ENCODE measurements at places on chromosomes 2 and 18.

DNA sequence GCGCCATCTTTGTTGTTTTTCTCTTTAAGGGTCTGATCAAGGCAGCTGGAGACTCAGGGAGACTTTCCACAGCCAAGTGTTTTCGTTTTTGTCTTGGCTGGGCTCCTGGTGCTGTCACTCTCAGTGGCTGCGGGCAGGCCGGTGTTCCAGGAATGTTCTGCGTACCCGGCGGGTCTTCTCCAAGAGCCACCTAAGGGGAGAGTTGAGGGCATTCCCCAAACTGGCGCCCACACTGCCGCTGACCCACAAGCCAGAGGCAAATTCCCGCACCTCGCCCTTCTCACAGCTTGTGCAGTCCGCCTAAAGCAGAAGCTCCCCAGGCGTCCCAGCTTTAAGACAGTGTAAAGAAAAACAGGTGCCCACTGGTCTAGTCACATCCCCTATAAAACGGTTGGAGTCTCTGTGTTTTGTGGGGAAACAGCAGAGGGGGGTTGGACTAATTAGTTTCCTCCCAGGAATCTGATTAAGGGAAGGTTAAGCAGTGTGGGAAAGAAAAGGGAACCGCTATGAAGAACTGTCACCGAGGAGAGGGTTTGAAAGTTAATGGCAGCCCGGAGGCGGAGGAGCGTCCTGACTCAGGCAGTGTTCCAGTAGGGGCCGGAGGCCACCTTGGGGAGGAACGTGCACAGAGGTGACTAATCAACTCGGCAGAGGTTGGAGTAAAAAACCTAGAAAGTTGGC lies 224.5 kb downstream of the SLC4A3 start:
- no peak for DNase-seq

DNA sequence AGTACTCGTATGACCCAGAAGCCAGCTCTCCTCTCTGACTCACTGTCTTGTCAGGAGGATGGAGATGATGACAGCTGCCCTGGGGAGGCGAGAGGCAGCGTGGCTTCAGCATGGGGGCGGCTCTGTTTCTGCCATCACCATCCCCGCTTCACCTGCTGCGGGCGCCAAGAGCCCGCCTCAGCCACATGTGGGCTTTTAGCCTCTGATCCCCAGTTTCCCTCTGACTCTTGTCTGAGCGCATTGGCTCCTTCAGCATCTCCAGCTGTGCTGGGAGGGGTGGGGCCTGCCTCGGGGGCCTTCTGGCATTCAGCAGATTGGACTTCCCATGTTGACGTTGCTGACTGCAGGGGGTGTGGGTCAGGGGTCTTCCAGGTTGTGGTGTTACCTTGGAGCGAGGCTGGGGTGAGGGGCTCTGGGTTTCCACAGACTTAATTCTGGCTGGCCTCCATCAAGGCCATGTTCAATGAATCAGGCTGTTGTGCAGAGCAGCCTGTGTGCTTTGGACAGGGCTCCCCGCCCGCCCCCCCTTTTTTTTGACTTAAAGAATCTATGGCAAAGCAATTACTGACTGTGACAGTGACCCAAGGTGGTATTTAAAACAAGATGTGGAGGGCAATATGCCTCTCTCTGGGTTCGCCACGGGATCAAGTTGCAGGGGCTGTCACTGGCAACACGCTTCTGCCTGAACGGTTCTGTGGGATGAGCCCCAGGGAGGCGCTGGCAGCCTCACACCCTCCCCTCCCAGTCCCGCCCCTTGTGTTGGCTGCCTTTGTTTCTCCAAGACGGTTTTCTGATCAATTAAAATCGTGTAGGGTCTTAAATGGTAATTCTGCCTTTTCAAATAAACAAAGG lies 228.3 kb downstream of the LDLRAD4 start:
- no peak for DNase-seq

- DNase-seq = no peak
These were observed 1035.1 kb upstream of the SLC39A10 start for GRCh38 chr2:194621945-194622344.

DNA sequence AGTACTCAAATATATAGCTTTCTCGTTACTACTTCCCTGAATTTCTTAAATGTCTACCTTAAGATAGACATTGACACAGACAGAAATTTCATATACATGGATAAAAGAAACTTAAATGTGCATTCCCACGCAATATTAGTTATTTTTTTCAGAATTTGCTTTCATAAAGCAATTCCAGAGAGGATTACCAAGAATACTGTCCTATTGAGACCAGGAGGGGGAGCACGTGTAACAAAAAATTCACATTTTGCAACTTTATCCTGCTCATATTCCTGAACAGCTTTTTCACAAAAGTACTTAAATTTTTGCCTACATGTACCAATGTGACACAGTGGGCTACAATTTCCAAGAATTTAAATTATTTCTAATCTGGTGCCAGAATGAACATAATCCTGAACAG lies 30.7 kb upstream of the ERCC3 start:
- peak; percentile 34 for DNase-seq

DNA sequence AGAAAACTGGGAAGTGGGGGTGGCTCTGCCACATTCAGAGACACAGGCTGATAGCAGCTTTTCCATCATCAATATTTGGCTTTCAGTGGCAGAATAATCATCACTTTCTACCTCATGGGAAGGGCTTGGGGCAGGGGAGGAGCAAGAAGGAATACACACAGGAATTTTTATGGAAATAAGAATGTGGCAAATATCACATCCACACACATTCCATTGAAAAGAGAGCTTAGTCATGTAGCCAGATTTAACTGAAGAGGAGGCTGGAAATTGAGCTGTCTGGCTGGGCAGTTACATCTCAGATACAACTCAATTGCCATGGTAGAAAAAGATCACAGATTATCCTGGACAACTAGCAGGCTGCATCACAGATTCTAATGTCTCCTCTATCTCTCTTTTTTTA lies 1474.0 kb upstream of the ACVR2A start:
- DNase-seq = no peak

GRCh38 chr2:30373881-30374302 lies 73.2 kb upstream of the LCLAT1 start:
- no peak for DNase-seq

- no peak for DNase-seq
These were observed 201.0 kb downstream of the SMAD7 start for GRCh38 chr18:48749768-48750167.

DNA sequence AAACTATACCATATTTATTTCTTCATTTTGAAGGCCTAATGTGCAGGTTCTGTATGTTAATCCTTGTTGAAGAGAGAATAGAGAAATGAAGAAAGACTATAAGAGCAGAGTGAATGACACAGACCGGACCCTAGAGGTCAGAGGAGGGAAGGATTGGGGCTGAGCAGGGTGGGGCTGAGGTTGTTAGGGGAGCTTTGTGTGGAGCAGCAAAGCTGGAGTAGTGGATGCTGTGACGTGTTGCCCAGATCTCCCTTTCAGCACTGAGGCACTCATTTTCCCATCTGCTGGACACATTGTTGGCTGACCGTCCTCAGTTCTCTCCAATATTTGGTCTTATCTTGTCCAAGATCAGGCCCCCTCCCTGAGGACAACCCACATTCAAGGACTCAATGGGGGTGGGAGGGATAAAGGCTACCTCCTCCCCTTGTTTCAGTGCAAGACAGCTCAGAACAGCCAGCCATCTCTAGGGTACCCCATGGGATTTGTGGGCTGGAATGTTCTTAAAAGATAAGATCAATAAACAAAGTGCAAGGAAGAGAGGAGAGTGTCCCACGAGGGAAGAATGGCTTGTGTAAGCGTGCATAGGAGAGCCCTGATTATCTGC lies 143.6 kb downstream of the TDRD15 start:
- no peak for DNase-seq

DNA sequence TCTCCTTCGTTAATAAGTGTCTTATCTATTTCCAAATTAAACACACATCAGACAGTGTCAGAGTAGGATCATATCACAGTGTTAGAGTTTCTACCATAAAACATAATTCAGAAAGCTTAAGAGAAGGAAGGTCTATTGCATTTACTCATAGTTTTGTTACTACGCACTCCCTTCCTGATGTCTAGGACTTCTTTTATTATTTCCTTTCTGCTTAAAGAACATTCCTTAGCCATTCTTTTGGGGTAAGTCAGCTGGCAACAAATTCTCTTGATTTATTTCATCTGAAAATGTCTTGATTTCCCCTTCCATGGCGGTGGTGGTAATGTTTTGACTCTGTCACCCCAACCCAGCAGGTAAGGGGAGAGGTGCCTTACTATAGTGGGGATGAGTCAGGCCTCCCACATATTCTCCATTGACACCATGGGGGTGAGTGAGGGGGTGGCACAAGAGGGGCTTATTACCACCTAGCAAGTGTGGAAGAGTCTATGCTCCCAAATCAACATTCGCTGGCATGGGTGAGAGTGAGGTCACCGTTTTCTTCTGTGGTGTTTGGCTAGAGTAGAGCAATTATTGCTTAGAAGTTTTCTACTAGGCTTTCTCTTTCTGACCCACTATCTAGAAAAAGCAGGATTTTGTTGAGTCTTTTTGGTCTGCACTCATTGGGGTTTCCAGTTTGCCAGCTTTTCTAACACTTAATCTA lies 29.9 kb downstream of the ABCB11 start:
- no peak for DNase-seq

DNA sequence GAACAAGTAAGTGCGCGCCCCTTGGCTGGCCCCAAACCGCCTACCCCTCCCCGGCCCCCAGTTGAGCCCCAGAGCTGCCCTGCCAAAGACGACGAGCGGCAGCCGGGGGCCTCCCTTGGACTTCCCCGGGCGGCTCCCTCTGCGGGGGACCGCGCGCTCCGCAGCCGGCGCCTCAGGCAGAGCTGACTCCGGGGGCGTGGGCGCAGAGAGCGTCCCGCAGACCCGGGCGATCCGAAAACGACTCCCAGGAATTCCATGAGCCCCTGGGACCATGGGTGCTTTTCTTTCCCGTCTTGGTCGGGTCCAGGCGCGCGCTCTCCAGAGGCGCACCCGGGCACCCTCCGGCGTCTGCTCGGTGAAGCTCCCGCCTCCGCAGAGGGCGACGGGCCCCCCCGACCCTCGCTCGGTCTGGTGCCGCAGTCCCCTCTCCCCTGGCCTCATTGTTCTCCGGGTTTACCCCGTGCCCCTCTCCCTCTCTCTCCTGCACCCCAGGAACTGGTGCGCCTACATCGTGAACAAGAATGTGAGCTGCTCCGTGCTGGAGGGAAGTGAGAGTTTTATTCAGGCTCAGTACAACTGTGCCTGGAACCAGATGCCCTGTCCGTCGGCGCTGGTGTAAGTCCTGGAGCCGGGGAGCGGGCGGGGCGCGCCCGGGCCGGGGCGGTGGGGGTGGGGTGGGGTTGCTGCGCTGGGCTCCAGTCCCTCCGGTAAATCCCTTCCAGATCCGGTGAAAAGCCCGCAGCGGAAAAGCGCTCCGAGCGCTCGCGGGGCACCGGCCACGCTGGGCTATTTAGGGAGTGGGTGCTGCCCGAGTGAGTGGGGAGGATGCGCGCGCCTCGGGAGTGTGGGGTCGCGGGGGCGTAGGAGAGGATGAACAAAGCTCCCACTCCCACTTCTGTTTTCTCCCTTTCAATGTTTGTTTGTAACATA lies 776 bp downstream of the EMILIN2 start:
- no peak for DNase-seq

- DNase-seq = no peak
These were observed 226.1 kb downstream of the LDLRAD4 start for GRCh38 chr18:13444430-13445240.

Measured in AG04450 (cell line).